Ammon's horn (tissue), 1 donor: ENCODE measurements at places on chromosomes 11 and 22.
A peak's percentile ranks its signal among the peaks of the same experiment; 100 is the strongest.

DNA sequence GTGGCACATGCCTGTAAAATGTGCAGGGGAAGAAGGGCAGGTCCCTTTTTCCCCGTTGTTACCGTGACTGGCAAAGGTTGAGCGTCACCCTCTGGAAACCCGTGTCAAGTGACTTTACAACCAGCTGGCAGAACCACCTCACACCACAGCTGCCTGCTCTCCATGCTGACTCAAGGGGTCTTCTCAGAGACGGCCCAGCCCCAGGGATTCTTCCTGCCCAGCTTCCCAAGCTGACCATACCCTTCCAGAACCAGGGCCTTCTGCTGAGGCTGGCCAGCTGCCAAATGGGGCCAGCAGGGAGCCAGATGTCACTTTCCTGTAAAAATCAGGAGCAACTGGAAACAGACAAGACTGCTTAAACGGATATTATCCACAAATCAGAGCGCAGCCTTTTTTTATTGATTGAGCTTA lies 6.3 kb downstream of the PC start:
- no peak for DNase-seq

DNA sequence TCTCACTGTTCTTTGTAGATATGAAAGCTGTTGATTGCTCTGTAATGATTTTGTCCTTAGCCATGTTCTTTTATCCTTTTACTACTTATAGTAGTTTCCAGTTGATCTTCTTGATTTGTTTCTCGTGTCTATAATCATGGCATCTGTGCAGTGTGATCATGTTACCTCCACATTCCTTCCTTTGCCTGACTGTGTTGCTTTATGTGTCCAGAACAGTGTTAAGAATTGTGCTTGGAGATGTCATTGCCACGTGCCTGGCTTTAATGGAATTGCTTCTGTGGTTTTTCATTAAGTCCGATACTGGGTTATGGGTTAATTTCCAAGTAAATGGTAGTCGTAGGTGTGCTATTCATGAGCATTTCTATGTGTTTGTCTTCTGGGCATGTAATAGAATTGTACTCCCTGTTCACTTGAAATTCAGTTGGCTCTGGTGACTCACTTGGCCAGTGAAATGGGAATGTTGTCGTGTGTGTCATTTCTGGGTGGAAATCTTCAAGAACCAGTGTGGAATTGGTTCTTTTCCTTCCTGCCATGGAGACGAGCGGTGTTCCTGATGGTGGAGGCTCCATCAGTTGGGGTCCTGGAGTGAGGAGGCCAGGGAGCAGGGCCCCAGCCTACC lies 6.8 kb downstream of the GTSE1 start:
- no peak for DNase-seq

DNA sequence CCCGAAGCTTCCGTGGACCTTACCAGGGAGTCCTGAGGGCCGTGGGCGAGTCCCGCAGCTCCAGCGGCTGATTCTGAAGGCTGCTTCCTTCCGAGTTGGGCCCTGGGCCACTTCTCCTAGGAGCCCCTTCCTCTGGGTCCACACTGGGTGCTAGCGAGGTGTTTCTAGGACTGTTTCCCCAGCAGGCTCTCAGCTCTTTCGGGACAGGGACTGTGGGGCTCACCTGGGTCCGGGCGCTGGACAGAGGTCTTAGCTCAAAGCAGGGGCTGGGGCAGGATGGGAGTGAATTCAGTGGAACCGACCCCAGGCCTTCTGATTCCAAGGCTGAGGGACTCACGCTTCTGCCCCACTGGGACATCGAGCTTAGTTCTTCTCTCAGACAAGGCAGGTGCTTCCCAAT lies 29.3 kb upstream of the CSNK1E start:
- DNase-seq, result no peak

DNA sequence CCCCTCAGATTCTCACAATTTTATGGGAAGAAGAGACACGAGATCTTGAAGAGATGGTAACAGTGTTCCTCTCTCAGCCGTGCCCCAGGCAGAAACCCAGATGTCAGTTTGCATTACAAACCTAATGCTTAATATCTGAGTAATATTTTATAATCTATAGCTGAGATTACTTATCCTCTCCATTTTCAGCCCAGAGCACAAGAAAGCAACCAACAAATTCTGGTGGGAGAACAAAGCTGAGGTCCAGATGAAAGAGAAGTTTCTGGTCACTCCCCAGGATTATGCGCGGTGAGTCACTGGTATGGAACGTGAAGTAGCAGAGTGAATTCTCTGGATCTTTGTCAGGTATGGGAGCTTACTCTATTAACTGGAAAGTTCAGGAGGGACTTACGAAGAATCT lies 884 bp downstream of the CENATAC start:
- DNase-seq, result no peak

DNA sequence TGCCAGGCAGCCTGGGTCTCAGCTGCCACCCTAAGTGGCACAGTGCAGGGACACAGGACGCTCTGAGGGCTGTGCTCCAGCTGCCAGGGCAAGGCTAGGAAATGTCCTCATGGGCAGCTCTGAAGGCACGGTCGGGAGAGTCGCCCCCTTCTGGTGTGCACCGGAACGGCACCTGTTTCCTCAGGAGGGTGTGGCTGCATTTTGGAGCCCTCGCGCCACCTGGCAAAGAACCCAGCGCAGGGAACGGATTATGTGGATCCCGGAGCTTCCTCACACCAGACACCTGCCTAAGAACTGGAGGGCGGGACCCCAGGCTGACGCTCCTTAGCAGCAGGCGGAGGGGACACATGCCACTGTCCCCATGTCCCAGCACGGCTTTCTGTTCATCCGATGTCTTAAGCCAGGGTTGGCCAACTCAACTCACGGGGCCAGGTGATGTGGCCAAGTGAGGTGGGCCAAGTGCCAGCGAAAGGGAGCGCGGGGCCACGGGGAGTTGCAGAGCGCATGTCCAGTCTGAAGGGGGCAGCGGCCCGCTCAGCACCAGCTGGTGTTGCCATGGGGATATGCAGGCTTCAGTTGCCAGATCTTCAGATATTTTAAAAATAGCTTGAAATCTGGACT lies 5.1 kb upstream of the SLC22A8 start:
- peak; percentile 32 for DNase-seq

DNA sequence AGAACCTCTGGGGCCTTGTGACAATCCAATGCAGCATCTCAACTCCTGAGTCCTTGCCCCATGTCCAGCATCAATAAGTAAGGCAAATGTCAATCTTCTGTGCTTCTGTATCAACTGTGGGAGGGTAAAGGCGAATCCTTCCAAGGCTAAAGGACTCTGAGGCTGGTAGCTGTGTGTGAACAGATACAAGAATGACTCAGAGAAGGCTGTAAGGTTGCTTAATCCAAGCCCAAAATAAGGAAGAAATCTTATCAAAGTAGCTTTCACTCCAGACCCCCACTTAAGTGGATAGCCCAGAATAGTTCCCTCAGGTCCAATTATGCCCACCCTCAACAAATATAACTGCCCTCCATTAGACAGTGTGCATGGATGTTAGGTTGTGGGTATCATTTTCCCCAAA lies 28.1 kb upstream of the SCGB1A1 start:
- no peak for DNase-seq
